GM13977 (cell line): ENCODE measurements at places on chromosomes 2 and 18.

GRCh38 chr2:84459018-84459943 lies at the start of gene SUCLG1:
SUCLG1 (minus strand) TSS chr2:84459280; CDS start chr2:84459269, 11 bp downstream.
- peak; percentile 86 for DNase-seq

GRCh38 chr2:221202431-221202830 lies 369.7 kb downstream of the EPHA4 start:
- no peak for DNase-seq

- DNase-seq: no peak
Measured at GRCh38 chr18:67875944-67876343, 359.4 kb upstream of the DSEL start.

DNA sequence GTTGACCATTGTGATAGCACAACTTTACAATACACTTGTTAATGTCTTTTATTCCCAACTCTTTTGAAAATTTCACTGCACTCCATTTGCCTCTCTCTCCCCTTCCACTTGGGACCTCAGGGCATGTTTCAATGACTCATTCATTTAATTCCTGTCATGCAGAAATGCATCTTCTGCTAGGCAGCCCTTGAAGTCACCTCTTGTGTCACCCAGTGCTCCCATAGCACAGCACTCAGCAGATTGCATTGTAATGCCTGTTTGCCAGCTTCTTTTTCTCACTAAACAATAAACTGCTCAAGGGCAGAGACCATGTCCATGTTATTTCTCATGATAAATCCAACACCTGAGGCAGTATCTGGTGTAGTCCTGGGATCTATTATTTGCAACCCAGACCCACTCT lies 85.9 kb upstream of the ACSL3 start:
- DNase-seq: no peak

DNA sequence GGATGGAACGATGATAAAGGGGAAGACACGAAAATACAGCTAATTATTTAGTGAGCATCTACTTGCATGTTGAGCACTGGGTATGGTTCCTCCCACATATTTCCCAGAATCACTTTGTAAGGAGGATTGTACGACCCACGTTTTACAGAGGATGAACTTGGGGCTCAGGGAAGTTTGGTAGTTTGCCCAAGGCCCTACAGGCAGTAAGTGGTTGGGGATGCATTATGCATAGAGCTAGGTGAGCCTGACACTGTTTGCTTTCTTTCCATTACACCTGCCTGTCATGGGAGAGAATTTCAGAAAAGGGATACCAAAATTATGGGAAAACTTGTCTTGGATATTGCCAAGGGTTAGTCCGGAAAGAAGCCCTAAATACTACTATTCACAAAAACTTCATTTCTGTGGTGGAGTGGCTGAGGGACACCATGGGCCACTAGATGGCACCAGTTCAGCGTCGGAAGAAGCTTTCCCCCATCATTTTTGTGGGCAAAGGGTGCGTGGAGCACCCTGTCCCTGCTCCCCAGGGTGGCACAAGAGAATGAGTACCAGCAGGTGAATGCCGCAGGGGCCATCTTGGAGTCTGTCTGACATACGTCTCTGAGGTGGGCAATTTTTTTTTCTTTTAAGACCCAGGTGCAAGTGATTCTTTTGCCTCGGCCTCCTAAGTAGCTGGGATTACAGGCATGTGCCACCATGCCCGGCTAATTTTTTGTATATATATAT lies 23.5 kb upstream of the C18orf32 start:
- peak; percentile 54 for DNase-seq

DNA sequence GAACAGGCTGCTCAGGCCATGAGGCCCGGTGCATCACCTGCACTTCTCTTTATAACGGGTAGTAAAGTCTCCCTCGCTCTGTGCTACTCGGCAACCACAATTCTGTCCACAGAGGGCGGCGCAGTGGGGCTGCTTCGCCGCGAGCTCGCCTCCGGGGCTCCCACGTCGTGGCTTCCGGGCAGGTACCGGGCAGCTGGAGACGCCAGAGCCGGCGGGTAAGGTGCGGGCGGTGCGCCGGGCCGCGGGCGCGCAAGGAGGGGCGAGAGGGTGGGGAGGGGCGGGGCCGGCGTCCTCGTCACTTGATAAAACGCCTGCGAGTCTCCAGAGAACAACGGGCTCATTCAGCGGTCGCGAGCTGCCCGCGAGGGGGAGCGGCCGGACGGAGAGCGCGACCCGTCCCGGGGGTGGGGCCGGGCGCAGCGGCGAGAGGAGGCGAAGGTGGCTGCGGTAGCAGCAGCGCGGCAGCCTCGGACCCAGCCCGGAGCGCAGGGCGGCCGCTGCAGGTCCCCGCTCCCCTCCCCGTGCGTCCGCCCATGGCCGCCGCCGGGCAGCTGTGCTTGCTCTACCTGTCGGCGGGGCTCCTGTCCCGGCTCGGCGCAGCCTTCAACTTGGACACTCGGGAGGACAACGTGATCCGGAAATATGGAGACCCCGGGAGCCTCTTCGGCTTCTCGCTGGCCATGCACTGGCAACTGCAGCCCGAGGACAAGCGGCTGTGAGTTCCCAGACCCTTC lies at the start of gene ITGA6:
Gene ITGA6 (plus strand): TSS at position 331 of the 734 bp plus-strand sequence.
- peak; percentile 70 for DNase-seq

GRCh38 chr2:144041612-144042011 lies 478.3 kb downstream of the ZEB2 start:
- DNase-seq: no peak

DNA sequence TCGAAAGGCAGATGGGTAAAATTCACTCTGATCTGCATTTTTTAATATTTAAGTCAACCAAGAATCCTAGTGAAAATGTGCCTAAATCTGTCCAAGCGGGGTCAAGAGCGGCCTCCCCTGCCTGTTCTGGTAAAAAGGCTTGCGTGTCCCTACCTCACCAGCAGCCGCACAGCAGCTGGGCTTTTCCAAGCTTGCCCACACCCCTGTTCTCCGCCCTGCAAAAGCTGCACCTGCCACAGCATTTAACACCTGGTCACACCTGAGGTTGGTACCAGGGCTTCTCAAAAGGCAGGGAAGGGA lies 25.8 kb upstream of the TMEM182 start:
- DNase-seq: no peak

DNA sequence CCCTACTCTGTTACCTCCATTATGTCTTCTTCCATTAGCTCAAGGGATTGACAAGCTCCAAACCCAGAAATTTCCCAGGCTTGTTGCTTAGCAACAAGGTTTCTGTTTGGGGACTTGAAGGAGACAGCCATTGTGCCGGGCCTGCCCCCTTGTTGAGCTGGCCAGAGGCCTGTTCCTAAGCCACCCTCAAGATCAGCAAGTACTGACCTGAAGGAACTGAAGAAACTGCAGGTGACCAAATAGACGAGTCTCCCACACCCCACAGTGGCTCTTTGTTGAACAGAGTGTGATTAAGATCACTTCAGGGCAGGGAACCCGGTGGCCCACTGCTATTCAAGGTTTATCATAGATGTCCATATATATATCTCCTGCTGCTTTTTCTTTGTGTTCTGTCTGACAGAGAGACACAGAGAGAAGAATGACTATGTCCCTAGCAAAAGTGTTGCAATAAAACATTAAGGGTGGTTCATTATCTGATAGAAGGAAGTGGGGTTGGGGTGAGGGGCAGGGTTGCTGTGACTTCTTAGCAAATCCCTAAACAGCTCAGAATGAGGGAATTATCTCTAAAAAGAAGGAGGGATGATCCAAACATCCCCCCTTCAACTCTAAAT lies 69.2 kb downstream of the RNF144A start:
- DNase-seq: no peak

DNA sequence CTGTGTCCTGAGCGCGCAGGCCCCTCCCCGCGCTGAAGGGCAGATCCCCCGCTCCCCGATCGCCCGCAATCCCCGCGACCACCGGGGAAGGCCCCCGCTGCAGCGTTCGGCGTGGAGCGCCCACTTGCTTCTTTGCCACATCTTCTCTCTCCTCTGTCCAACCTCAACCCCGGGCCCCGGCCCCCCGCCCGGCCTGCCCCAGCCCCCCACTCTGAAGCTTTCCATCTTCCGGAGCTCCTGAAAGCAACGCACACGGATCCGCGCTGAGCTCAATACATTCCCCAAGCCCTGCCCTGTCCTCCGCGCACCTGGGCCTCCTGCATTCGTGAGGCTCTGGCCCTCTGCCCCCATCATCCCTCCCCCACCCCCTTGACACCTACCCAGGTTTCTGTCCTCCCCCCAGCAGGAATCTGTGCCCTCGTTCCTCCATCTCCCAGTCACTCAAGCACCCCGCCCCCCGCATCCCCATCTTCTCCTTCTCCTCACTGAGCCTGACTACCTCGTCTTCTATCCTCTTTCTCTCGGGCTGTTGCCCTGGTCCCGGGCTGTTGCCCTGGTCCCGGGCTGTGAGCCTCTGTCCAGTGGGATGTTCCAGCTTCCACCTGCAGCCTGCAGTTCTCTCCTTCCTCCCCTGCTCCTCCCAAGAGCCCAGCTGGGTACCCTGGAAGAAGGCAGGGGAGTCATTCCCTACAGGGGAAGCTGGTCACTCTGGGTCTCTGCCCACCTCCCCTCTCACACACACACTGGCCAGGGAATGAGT lies 7.8 kb downstream of the SPEG start:
- DNase-seq: no peak

GRCh38 chr18:51522821-51523220 lies 325.3 kb upstream of the MEX3C start:
- no peak for DNase-seq

DNA sequence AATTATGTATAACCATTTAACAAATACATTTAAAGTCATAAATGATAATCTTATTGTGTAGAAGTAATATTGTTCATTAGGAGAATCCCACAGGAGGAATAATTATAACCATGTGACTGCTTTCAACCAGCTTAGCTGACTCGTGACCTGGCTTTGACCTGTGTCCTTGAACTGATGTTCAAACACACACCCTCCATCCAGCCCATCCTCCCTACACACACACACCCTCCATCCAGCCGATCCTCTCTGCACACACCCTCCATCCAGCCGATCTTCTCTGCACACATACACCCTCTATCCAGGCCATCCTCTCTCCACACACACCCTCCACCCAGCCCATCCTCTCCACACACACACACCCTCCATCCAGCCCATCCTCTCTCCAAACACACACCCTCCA lies 83.5 kb downstream of the EIPR1 start:
- DNase-seq: no peak
